Endothelial cell of umbilical vein (primary cell): ENCODE measurements at places on chromosomes 1 and 21. TPM values are rescaled to one million over a fixed set of nuclear protein-coding genes. Genes with fewer than 3 reads are reported as not detected.

DNA sequence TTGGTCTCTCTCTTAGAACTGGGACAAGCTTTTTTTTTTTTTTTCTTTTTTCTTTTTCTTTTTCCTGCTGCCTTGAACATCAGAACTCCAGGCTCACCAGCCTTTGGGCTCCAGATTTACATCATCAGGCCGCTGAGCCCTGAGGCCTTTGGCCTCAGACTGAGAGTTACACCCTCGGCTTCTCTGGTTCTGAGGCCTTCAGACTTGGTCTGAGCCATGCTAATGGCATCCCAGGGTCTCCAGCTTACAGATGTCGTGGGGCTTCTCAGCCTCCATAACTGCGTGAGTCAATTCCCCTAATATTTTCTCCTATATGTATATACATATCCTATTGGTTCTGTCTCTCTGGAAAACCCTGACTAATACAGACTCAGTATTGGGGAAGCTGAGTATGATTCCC lies 36.5 kb upstream of the RC3H1 start:
- no peaks in the 10 kb centered on the region for H3K27me3 ChIP-seq
- no peak for DNase-seq
- H3K36me3 ChIP-seq = no peaks in the 10 kb centered on the region
- H3K4me1 ChIP-seq = no peaks in the 10 kb centered on the region
- H3K27ac ChIP-seq = no peak overlapping the region
- no peak overlapping the region for H3K4me3 ChIP-seq

DNA sequence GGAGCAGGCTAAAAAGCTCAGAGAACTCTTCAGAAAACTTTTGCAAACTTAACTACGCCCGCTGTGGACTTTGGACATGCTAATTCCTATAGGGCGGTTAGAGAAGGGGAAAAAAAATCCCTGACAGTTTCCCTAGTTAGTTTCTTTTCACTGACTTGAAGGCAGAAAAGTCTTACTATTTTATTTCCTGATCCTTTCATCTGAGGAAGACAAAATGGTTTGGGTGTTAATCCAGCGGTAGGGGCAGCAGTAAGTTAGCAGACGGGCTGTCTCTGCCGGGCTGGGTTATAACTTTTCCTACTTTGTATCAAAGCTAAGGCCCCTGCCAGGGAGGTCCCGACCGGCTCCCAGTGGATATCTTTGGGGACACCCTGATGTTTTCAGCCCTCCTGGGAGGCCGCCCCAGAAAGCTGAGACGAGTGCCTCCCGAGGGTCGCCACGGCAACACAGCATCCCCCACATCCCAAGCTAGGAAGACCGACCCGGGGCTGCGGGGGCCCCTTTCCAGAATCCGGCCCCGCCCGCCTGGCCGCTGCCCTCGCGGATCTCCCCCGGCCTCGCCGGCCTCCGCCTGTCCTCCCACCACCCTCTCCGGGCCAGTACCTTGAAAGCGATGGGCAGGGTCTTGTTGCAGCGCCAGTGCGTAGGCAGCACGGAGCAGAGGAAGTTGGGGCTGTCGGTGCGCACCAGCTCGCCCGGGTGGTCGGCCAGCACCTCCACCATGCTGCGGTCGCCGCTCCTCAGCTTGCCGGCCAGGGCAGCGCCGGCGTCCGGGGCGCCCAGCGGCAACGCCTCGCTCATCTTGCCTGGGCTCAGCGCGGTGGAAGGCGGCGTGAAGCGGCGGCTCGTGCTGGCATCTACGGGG lies 162.6 kb downstream of the RUNX1 start:
- H3K4me3 ChIP-seq = peak overlapping the region; percentile 59
- peaks cover 14% of the 10 kb centered on the region for H3K27me3 ChIP-seq
- no peaks in the 10 kb centered on the region for H3K36me3 ChIP-seq
- DNase-seq = peak; percentile 63

GRCh38 chr1:41404308-41404761 lies 43.1 kb downstream of the FOXO6 start:
- no peak overlapping the region for H3K4me3 ChIP-seq
- peaks cover 2% of the 10 kb centered on the region for H3K4me1 ChIP-seq
- H3K27ac ChIP-seq = no peak overlapping the region
- peaks cover 8% of the 10 kb centered on the region for H3K27me3 ChIP-seq

The FMO3 gene
- not detected in 2 replicates for polyA plus RNA-seq
